ENCODE measurements at places on chromosomes 1 and 21. TPM values are rescaled to one million over a fixed set of nuclear protein-coding genes. Genes with fewer than 3 reads are reported as not detected.

The LCE1F gene
- not detected for total RNA-seq

The CLDN17 gene
- total RNA-seq: not detected

The SERTAD4 gene
- total RNA-seq: 37.4 TPM

The LYST gene
- 10.7 TPM for total RNA-seq

The IL6R gene
- 11.6 TPM for total RNA-seq

The HTR1D gene
- 0.23 TPM for total RNA-seq

The FYB2 gene
- total RNA-seq: not detected

The TFF1 gene
- not detected for total RNA-seq

The GPR61 gene
- total RNA-seq: not detected

The F13B gene
- not detected for total RNA-seq

The HSF2BP gene
- 1.3 TPM for total RNA-seq

The ITPKB gene
- 7.2 TPM for total RNA-seq

The ERICH3 gene
- total RNA-seq: not detected

The KCNA2 gene
- total RNA-seq: 0.03 TPM

The UCHL5 gene
- total RNA-seq: 93.7 TPM

The IGSF3 gene
- 34.2 TPM for total RNA-seq

The GBP7 gene
- total RNA-seq: not detected

The CD244 gene
- total RNA-seq: not detected

The PSMB2 gene
- 29.7 TPM for total RNA-seq

The SELE gene
- not detected for total RNA-seq

The KCNE2 gene
- not detected for total RNA-seq

The GRIK1 gene
- not detected for total RNA-seq

The ECE1 gene
- 53.3 TPM for total RNA-seq

The USH2A gene
- total RNA-seq: 0.03 TPM

The LRRC71 gene
- total RNA-seq: not detected

The GOLT1A gene
- total RNA-seq: 2.0 TPM

The CD101 gene
- 0.41 TPM for total RNA-seq

The SPATA46 gene
- total RNA-seq: not detected

The CNKSR1 gene
- total RNA-seq: 1.8 TPM

The CD1E gene
- not detected for total RNA-seq

The TNNT2 gene
- 0.11 TPM for total RNA-seq

The P3R3URF gene
- total RNA-seq: not detected

The ZNF683 gene
- total RNA-seq: not detected

The CALML6 gene
- 0.53 TPM for total RNA-seq

The WDR64 gene
- total RNA-seq: not detected

The PRAMEF26 gene
- not detected for total RNA-seq

The SLC35D1 gene
- 9.2 TPM for total RNA-seq

The FBXO2 gene
- 2.0 TPM for total RNA-seq

The ANKRD34A gene
- total RNA-seq: 2.0 TPM

The FALEC gene
- not detected for total RNA-seq

The CD247 gene
- 1.4 TPM for total RNA-seq

The TIAM1 gene
- total RNA-seq: 21.6 TPM

The TSSK3 gene
- total RNA-seq: 1.5 TPM

The PGLYRP4 gene
- total RNA-seq: not detected

The PRR9 gene
- not detected for total RNA-seq

The MRPS21 gene
- total RNA-seq: 129 TPM

The BARHL2 gene
- total RNA-seq: not detected

The NEGR1 gene
- 6.7 TPM for total RNA-seq

The SLC6A9 gene
- total RNA-seq: 17.3 TPM

The ZNF695 gene
- total RNA-seq: 17.2 TPM

All from A375 (cell line).